ENCODE measurements at places on chromosomes 1 and 21. TPM values are rescaled to one million over a fixed set of nuclear protein-coding genes. Genes with fewer than 3 reads are reported as not detected.

Gene RPE65
- total RNA-seq: not detected

Gene SHISA4
- total RNA-seq: 0.14 TPM

Gene CCDC185
- total RNA-seq: not detected

Gene GSTM1
- 94.0 TPM for total RNA-seq

Gene HEYL
- 0.23 TPM for total RNA-seq

Gene AMPD1
- 0.23 TPM for total RNA-seq

Gene LINGO4
- 0.09 TPM for total RNA-seq

Gene CORT
- not detected for total RNA-seq

Gene OR2T35
- total RNA-seq: not detected

All from activated CD4-positive, alpha-beta T cell treated with anti-CD3 and anti-CD28 coated beads for 36 hours (primary cell).